ENCODE measurements at places on chromosomes 2 and 18. TPM values are rescaled to one million over a fixed set of nuclear protein-coding genes. Genes with fewer than 3 reads are reported as not detected.

- H3K4me3 ChIP-seq = no peak overlapping the region
- no peaks in the 10 kb centered on the region for H3K27me3 ChIP-seq
- H3K4me1 ChIP-seq = peaks cover 9% of the 10 kb centered on the region
- H3K36me3 ChIP-seq = peaks cover 5% of the 10 kb centered on the region
Measured at GRCh38 chr18:13660510-13660909, 65.8 kb downstream of the FAM210A start.

The UPP2 gene
- total RNA-seq = not detected

DNA sequence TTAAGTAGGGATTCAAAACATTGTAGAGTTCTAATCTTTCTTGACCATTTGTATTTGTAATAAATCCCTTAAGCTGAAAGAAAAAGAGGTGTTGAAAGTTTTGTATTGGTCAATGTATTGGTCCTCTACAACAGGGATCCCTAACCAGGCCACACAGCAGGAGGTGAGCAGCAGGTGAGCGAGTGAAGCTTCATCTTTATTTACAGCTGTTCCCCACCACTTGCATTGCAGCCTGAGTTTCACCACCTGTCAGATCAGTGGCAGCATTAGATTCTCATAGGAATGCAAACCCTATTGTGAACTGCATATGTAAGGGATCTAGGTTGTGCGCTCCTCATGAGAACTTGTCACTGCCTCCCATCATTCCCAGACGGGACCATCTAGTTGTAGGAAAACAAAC lies 715.7 kb upstream of the NXPH2 start:
- 0 out of 2 replicates have a peak, but pooled peaks cover 4% of the 10 kb centered on the region for H3K4me1 ChIP-seq
- peaks cover 23% of the 10 kb centered on the region for H3K36me3 ChIP-seq
- DNase-seq = peak; percentile 47
- H3K27ac ChIP-seq = no peak overlapping the region
- H3K4me3 ChIP-seq = no peak overlapping the region

DNA sequence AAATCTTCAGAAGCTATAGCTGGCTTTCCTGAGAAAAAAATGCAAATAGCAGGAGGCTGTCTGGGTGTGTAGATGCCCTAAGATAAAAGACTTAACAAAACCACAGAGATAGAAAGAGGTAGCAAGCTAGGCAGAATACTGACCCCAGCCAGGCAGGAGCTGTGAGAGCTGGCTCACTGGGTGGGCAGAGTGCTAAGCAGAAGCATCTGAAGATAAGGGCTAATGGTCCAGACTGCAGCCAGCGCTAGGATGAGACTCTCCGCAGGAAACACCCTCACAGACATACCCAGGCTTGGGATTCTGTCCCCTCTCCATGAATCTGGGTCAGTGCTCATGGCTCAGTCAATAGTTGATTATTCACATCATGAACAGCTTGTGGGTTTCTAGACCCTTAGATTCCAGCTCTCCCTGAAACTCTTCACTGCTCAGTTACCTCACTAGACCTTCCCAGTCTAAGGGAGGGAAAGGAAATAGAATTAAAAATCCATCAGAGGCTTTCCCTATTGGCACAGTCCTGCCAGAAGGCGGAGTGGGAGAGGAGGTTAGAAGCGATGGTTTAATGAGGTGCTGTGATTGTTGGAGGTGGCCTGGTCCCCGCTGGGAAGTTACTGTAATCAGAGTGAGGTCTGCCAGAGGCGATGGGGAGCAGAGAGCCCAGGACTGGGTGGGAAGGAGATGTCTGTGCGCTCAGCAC lies 21.4 kb upstream of the CCBE1 start:
- no peak overlapping the region for H3K4me3 ChIP-seq
- peaks cover 2% of the 10 kb centered on the region for H3K27me3 ChIP-seq
- no peak for DNase-seq
- H3K36me3 ChIP-seq = no peaks in the 10 kb centered on the region
- H3K27ac ChIP-seq = no peak overlapping the region

DNA sequence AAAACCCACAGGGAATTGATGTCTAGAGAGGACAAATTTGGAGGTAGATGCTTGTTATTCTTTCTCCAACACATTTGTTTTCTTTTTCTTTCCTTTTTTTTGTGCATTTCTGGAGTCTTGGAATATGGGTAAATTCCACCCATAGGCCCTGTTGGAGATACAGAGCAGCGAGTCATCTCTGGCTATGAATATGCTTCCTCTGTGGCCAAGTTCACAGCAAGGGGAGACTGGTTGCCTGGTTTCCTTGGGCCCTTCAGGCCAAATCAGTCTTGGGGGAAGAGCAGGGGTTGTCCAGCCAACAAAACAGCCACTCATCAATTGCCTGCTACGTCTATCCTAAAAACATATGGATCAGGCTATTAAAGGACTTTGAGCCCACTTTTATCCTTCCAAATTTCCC lies 27.5 kb downstream of the SP100 start:
- H3K4me1 ChIP-seq = peaks cover 10% of the 10 kb centered on the region
- H3K27ac ChIP-seq = no peak overlapping the region
- H3K4me3 ChIP-seq = no peak overlapping the region
- no peak for DNase-seq
- H3K36me3 ChIP-seq = no peaks in the 10 kb centered on the region

GRCh38 chr18:66557091-66557490 lies 46.8 kb downstream of the CDH19 start:
- H3K27ac ChIP-seq = no peak overlapping the region
- no peaks in the 10 kb centered on the region for H3K27me3 ChIP-seq
- no peak overlapping the region for H3K4me3 ChIP-seq
- H3K4me1 ChIP-seq = no peaks in the 10 kb centered on the region
- DNase-seq = no peak

DNA sequence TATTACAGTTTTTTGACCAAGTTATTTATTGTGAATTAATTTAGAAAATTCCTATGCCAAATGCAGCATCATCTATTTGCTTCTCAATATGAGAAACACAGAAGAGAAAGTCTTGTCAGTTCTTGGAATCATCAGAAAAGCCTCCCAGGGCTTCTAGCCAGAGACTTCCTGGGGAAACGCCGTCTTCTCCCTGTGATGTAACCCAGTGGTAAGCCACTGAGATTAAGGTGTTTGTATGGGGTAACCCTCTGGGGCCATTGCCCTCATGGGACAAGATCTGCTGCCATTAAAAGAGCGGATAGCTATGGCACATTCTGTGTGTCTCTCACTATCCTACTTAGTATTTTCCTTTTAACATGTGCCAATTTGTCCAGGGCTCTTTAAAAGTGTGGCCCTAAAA lies 28.0 kb downstream of the ANKRD29 start:
- no peaks in the 10 kb centered on the region for H3K27me3 ChIP-seq
- H3K4me3 ChIP-seq = no peak overlapping the region
- DNase-seq = no peak
- peaks cover 13% of the 10 kb centered on the region for H3K4me1 ChIP-seq

DNA sequence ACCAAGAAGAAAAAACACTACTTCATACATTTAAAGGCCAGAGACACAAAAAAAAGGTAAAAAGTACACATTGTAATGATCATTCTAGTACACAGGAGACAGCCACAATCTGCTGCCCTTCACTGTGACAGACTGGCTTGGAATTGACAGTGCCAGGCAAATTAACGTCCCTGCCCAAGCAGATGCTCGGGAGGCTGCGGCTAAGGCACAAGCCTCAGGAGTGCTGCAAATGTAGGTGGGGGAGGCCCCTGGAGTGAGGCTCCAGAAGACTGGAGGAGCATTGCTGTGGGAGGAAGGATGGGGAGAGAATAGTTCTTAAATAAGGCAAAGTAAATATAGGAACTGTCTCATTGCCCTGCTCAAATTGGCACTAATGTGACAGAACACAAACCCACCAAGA lies 18.6 kb downstream of the ERCC3 start:
- peaks cover 81% of the 10 kb centered on the region for H3K36me3 ChIP-seq
- DNase-seq = no peak
- no peak overlapping the region for H3K4me3 ChIP-seq
- H3K4me1 ChIP-seq = no peaks in the 10 kb centered on the region
- H3K27ac ChIP-seq = peak overlapping the region; percentile 21
- H3K27me3 ChIP-seq = no peaks in the 10 kb centered on the region

- peaks cover 4% of the 10 kb centered on the region for H3K4me1 ChIP-seq
- DNase-seq = no peak
- H3K4me3 ChIP-seq = no peak overlapping the region
- peaks cover 7% of the 10 kb centered on the region for H3K27me3 ChIP-seq
- H3K36me3 ChIP-seq = peaks cover 11% of the 10 kb centered on the region
Measured at GRCh38 chr2:240363746-240364581, 71.5 kb upstream of the GPC1 start.

The ATP6V1C2 gene
- total RNA-seq = 1.2 TPM

The ADCYAP1 gene
- total RNA-seq = not detected

DNA sequence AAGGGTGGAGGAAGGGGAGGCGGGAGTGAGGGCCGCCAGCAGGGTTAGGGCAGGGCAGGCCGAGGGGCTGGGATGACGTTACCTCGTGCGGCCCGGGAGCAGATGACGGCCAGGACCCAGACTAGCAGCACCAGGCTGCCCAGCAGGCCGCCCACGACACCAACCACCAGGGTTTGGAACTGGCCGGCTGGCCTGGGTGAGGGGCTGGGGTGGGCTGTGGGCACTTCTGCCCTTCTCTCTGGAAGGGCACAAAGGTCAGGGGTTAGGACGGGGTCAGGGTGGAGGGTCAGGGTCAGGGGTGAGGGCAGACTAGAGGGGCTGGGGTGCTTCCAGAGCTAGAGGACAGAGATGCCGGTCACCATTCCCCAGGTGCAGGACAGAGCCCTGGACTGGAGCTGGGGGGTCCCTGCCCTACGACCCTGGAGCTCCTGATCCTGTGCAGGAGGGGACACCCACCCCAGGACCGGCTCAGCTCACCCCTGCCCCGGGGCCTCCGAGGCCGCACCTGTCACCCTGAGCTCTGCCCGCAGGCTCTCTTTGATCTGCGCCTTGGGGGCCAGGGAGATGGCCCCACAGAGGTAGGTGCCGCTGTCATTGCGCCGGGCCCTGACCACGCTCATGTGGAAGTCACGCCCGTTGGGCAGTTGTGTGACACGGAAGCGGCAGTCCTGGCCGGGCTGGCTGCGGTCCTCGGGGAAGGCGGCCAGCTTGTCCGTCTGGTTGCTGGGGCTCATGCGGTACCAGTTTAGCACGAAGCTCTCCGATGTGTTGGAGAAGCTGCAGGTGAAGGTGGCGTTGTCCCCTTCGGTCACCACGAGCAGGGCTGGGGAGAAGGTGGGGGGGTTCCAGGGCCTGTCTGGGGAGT lies 6.3 kb downstream of the PDCD1 start:
- H3K27me3 ChIP-seq = no peaks in the 10 kb centered on the region
- no peak overlapping the region for H3K4me3 ChIP-seq
- H3K4me1 ChIP-seq = no peaks in the 10 kb centered on the region
- no peak overlapping the region for H3K27ac ChIP-seq
- H3K36me3 ChIP-seq = no peaks in the 10 kb centered on the region

DNA sequence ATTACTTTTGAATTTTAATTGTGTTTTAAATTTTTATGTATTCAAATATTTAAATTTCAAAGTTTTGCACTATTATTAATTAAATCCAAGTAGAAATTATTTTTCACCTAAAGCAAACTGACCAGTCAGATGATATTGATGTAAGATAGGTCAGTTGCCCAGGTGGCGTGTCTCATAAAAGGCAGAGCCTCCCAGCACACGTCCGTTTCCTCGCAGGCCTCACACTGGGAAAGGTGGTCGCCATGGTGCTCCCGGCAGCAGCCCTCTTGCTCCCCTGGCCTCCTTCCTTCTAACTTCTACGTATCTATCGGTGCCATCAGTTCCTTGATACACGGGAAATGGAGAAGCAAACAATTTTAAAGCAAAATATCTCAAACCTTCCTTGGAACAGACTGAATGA lies 516.8 kb downstream of the GALR1 start:
- no peak overlapping the region for H3K27ac ChIP-seq
- peaks cover 29% of the 10 kb centered on the region for H3K4me1 ChIP-seq
- DNase-seq = no peak
- H3K36me3 ChIP-seq = peaks cover 2% of the 10 kb centered on the region

DNA sequence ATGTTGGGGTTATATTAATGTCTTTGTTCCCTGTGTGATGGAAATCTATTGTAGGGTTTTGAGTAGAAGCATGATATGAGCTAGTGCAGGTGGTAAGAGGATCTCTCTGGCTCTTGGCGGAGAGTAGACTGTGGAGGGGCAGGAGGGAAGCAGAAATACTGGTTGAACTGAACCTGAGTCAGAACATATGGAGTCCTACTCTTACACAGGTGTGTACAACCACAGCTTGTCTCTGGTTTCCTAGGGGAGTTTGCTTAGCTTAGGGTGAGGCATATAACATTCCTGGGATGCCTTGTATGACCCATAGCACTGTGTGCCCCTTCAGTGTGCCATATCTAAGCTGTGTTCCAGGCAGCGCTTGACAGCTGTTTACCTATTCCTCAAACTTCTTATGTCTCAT lies 97.3 kb upstream of the GCFC2 start:
- no peak overlapping the region for H3K4me3 ChIP-seq
- no peak overlapping the region for H3K27ac ChIP-seq
- no peaks in the 10 kb centered on the region for H3K27me3 ChIP-seq
- no peaks in the 10 kb centered on the region for H3K4me1 ChIP-seq

DNA sequence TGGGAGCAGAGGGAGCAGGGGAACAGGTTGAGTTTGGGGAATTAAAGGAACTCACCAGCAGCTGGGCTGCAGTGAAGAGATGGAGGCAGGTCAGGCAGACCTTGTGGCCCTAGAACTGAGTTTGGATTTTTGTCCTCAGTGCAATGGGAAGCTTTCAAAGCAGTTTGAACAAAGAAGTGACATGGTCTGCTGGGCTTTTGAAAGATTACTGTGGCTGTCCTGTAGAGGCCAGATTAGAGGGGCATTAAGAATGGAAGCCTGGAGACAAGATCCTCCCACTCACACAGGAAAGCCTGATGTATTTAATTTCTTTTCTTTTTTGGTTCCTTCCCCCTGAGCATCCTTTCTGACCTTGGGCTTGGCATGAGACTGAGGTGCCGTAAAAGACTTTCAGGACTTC lies 118.1 kb upstream of the LHCGR start:
- H3K36me3 ChIP-seq = no peaks in the 10 kb centered on the region
- no peaks in the 10 kb centered on the region for H3K27me3 ChIP-seq

All from WTC11 (cell line).